ENCODE measurements at places on chromosomes 13 and 19. TPM values are rescaled to one million over a fixed set of nuclear protein-coding genes. Genes with fewer than 3 reads are reported as not detected.

GRCh38 chr19:17184371-17184841 is 30.8 kb upstream of the USE1 start:
- no peaks in the 10 kb centered on the region for H3K4me1 ChIP-seq
- H3K27ac ChIP-seq = no peak overlapping the region
- no peaks in the 10 kb centered on the region for H3K27me3 ChIP-seq
- H3K36me3 ChIP-seq = peaks cover 59% of the 10 kb centered on the region
- DNase-seq = no peak

GRCh38 chr13:45899406-45899805 is 47.9 kb upstream of the SIAH3 start:
- no peaks in the 10 kb centered on the region for H3K36me3 ChIP-seq
- no peak for DNase-seq
- no peak overlapping the region for H3K27ac ChIP-seq
- no peak overlapping the region for H3K4me3 ChIP-seq
- no peaks in the 10 kb centered on the region for H3K4me1 ChIP-seq

- H3K4me3 ChIP-seq = no peak overlapping the region
- H3K4me1 ChIP-seq = peaks cover 5% of the 10 kb centered on the region
- H3K27me3 ChIP-seq = no peaks in the 10 kb centered on the region
- no peaks in the 10 kb centered on the region for H3K36me3 ChIP-seq
Measured at GRCh38 chr13:44257796-44258195, 115.8 kb upstream of the SERP2 start.

DNA sequence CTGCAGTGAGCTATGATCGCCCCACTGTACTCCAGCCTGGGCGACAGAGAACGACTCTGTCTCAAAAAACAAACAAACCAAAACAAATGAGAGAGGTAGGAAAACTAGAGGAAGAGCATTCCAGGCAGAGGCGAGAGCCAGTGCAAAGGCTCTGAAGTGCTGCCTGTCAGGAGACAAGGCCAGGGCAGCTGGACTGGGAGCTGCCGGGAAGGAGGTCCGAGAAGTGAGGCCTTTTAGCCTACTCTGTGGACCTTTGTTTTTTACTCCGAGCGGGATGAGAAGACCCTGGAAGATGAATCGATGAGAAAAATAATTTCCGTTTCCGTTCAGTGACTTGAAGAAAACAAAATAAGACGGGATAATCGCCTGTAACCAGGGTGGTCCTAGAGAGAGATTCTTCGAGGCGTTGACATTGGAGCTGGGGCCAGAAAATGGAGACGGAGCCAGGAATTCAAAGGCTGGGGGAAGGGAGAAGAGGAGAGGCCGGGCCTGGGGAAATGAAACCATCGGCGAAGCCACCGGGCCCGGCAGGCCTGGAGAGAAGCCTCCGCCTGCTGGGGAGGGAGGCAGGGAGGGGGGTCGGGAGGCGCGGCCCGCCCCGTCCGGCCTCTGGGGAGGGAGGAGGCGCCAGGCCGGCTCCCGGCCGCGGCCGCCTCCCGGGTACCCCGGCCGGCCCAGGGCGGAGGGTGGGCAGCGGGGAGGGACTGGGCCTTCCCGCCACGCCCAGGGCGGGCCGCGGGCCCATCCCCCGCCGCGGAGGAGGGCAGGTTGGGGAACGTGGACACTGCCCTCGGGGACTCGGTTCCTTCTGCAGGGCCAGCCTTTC is 7.8 kb upstream of the SERTAD1 start:
- peaks cover 29% of the 10 kb centered on the region for H3K4me1 ChIP-seq
- peak overlapping the region; percentile 53 for H3K4me3 ChIP-seq
- DNase-seq = peak; percentile 93
- no peaks in the 10 kb centered on the region for H3K27me3 ChIP-seq

GRCh38 chr19:40596608-40597328 is 4.4 kb upstream of the LTBP4 start:
- H3K4me1 ChIP-seq = peaks cover 8% of the 10 kb centered on the region
- no peak overlapping the region for H3K4me3 ChIP-seq
- H3K27ac ChIP-seq = no peak overlapping the region
- H3K36me3 ChIP-seq = no peaks in the 10 kb centered on the region
- peak; percentile 74 for DNase-seq

- no peaks in the 10 kb centered on the region for H3K4me1 ChIP-seq
- DNase-seq = no peak
- H3K27me3 ChIP-seq = no peaks in the 10 kb centered on the region
- no peak overlapping the region for H3K4me3 ChIP-seq
- H3K27ac ChIP-seq = no peak overlapping the region
- no peaks in the 10 kb centered on the region for H3K36me3 ChIP-seq
Measured at GRCh38 chr13:30675717-30676116, 58.0 kb downstream of the USPL1 start.

DNA sequence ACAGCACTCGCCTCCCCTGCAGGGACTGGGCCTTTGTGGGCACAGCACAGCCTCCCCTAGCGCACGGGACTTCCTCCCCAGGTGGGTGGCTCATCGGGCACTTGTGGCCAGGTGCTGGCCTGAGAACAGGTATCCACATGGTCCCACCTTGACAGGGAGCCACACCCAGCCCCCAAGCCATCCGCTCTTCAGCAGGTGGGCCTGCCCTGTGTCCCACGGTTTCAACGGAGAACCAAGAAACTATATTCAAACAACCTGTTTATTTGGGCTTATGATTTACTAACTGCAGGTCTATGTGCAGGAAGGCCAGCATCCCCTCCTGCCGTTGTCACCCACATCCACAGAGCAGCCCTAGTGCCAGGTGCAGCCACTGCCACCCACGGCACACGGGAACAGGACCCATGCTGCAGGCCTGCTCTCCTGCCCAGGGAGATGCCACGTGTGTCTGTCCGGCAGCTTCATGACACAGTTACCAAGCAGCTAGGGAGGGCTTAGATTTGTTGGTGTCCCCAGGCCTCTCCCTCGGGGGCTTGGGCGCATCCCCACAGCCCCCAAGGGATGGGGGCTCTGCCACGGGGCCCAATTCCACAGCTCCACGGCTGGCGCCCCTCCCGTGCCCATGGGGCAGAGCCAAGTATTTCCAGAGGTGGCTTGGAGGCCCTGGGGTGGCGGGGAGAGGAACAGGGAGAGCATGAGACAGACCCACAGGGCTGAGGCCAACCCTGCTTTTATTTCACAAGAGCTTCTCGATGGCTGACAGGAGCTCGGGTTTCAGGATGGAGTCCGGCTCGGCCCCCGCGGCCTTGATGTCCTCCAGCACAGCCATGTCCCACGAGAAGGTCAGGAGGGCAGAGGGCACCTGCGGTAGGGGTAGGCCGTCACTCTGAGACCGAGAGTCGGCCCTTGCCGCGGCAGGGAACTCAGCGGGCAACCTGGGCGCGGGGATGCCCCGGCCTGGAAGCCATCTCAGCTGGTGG is 12.5 kb downstream of the UBXN6 start:
- peaks cover 37% of the 10 kb centered on the region for H3K4me1 ChIP-seq
- H3K4me3 ChIP-seq = no peak overlapping the region
- peak overlapping the region; percentile 94 for H3K27ac ChIP-seq
- peaks cover 64% of the 10 kb centered on the region for H3K36me3 ChIP-seq

DNA sequence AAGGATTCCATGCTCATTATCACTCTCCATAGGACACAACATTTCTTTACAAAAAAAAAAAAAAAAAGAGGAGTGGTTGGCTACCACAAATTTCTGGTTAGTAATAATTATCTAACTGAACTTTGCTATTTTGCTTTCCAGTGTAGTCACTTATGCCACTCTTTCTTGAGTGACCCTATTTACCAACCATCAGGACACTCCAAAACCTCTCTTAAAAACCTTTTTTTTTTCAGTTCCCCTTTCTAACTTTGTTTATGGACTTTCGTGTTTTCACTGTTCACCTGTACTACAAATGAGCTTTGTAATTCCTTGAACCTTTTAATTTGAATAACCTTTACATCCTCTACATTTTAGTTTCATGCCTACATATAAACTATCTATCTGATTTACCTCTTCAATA is 686.5 kb upstream of the PCDH9 start:
- H3K27ac ChIP-seq = no peak overlapping the region
- DNase-seq = no peak
- no peaks in the 10 kb centered on the region for H3K4me1 ChIP-seq

ADAT3 gene
- total RNA-seq = 1.7 TPM

DNA sequence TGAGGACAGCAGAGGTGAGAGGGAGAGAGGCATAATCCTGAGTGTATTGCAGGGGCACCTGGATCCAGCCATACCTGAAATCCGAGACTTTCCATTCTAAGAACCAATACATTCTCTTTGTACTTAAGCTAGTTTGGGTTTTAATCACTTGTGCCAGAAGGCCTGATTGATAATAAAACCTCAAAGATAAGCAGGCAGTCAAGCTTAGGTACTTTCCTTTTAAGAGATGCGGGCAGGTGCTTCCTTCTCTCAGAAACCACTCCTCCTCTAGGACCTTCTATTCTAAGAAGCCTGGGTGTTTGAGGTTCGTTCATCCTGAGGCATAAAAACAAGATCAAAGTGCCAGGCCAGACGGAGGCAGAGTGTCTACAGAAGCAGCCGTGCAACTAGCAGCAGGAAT is 22.2 kb downstream of the FAM187B start:
- H3K4me3 ChIP-seq = no peak overlapping the region
- H3K27ac ChIP-seq = no peak overlapping the region
- no peaks in the 10 kb centered on the region for H3K4me1 ChIP-seq
- no peaks in the 10 kb centered on the region for H3K27me3 ChIP-seq

GRCh38 chr19:44303976-44304568 is 753 bp downstream of the ZNF235 start:
- no peaks in the 10 kb centered on the region for H3K36me3 ChIP-seq
- peak overlapping the region; percentile 54 for H3K4me3 ChIP-seq
- DNase-seq = peak; percentile 59
- peak overlapping the region; percentile 88 for H3K27ac ChIP-seq

- H3K27ac ChIP-seq = no peak overlapping the region
- no peaks in the 10 kb centered on the region for H3K36me3 ChIP-seq
- H3K4me1 ChIP-seq = no peaks in the 10 kb centered on the region
Measured at GRCh38 chr13:113791226-113791625, 32.2 kb downstream of the TMEM255B start.

DNA sequence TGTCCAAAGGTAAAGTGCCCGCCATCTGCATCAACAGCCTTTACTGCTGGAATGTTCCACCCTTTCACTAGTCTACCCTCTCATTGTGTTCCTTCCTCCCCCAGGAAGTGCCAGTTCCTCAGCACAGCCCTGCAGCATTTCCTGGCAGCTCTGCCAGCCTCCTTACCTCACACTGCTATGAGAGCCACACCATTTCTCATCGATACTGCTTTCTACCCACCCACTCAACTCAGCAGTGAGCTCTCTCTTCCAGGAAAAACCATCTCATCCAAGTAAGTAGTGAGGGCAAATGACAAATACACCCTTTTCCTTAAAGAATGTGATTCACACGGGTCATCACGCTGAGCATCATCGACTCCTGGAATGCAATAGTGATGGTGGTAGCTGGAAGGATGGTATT is 19.8 kb downstream of the UQCRFS1 start:
- H3K4me3 ChIP-seq = no peak overlapping the region
- H3K4me1 ChIP-seq = no peaks in the 10 kb centered on the region
- no peak for DNase-seq

STOML3 gene
- not detected for total RNA-seq

- H3K27me3 ChIP-seq = no peaks in the 10 kb centered on the region
- no peaks in the 10 kb centered on the region for H3K36me3 ChIP-seq
- no peak overlapping the region for H3K4me3 ChIP-seq
- H3K4me1 ChIP-seq = no peaks in the 10 kb centered on the region
- DNase-seq = no peak
- no peak overlapping the region for H3K27ac ChIP-seq
Measured at GRCh38 chr13:30354493-30355383, 47.4 kb upstream of the KATNAL1 start.

LCP1 gene
- 53.6 TPM for total RNA-seq

PSG11 gene
- not detected for total RNA-seq

DNA sequence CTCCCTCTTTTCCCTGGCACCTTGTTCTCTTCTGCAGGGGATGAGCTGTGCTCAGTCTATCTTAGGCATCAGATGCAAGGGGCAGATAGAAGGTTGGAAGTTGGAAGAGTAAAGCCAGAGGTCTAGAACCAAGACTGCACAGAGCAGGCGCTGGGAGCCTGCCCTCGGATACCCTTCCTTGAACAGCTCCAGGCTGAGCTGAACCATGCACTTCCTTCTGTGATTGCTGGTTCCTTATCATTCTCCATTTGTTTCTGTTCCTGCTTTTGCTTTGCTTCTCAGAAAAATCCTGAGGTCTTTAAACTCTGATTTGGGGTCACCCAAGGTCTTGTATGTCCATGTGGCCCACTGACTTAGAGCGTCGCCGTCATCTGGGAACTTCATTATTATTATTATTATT is 36.3 kb downstream of the ARHGEF18 start:
- H3K4me1 ChIP-seq = peaks cover 4% of the 10 kb centered on the region
- H3K27ac ChIP-seq = no peak overlapping the region
- no peak overlapping the region for H3K4me3 ChIP-seq
- H3K27me3 ChIP-seq = no peaks in the 10 kb centered on the region
- DNase-seq = no peak
- no peaks in the 10 kb centered on the region for H3K36me3 ChIP-seq

GRCh38 chr13:60454425-60454824 is 57.4 kb downstream of the TDRD3 start:
- no peaks in the 10 kb centered on the region for H3K27me3 ChIP-seq
- no peak overlapping the region for H3K27ac ChIP-seq
- H3K36me3 ChIP-seq = no peaks in the 10 kb centered on the region
- no peak overlapping the region for H3K4me3 ChIP-seq
- H3K4me1 ChIP-seq = no peaks in the 10 kb centered on the region

CRX gene
- total RNA-seq = not detected

CYP2F1 gene
- not detected for total RNA-seq

GRCh38 chr19:17023805-17024204 is 2.8 kb downstream of the CPAMD8 start:
- peaks cover 4% of the 10 kb centered on the region for H3K4me1 ChIP-seq
- no peak overlapping the region for H3K4me3 ChIP-seq
- H3K27me3 ChIP-seq = peaks cover 13% of the 10 kb centered on the region
- H3K27ac ChIP-seq = no peak overlapping the region

KLHL1 gene
- not detected for total RNA-seq

GRCh38 chr13:23021906-23022305 is 158.9 kb upstream of the SGCG start:
- no peaks in the 10 kb centered on the region for H3K4me1 ChIP-seq
- no peaks in the 10 kb centered on the region for H3K27me3 ChIP-seq
- H3K4me3 ChIP-seq = no peak overlapping the region
- no peak overlapping the region for H3K27ac ChIP-seq

NUP58 gene
- total RNA-seq = 36.3 TPM

DNA sequence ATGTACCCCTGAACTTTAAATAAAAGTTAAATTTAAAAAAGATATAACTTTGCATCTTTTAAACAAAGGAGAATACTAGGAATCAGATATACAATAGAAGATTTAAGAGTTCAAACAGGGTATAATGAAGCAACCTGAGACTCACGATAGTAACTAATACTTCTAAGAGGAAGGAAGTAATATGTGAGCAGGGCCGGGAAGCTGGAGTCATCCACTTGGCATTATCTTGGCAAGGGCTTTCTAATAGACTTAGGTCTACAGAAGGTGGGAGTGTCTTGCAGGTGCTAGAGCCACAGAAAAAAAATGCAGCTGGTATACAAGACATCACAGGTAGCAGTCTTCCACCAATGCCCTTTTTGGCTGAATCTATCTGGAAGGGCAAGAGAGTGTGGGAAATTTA is 231.9 kb downstream of the KCTD12 start:
- no peak overlapping the region for H3K27ac ChIP-seq
- no peak overlapping the region for H3K4me3 ChIP-seq
- H3K4me1 ChIP-seq = no peaks in the 10 kb centered on the region

ZNF433 gene
- 6.9 TPM for total RNA-seq

GRCh38 chr13:110444226-110444653 is 117.3 kb downstream of the RAB20 start:
- H3K4me3 ChIP-seq = no peak overlapping the region
- peaks cover 22% of the 10 kb centered on the region for H3K36me3 ChIP-seq
- peaks cover 5% of the 10 kb centered on the region for H3K4me1 ChIP-seq
- no peak for DNase-seq

- H3K27me3 ChIP-seq = no peaks in the 10 kb centered on the region
- no peaks in the 10 kb centered on the region for H3K36me3 ChIP-seq
- H3K27ac ChIP-seq = no peak overlapping the region
- no peak for DNase-seq
- H3K4me3 ChIP-seq = no peak overlapping the region
Measured at GRCh38 chr19:41620171-41620570, 6.7 kb downstream of the CEACAM4 start.
